ENCODE measurements at places on chromosomes 12 and 14.
A peak's percentile ranks its signal among the peaks of the same experiment; 100 is the strongest.

DNA sequence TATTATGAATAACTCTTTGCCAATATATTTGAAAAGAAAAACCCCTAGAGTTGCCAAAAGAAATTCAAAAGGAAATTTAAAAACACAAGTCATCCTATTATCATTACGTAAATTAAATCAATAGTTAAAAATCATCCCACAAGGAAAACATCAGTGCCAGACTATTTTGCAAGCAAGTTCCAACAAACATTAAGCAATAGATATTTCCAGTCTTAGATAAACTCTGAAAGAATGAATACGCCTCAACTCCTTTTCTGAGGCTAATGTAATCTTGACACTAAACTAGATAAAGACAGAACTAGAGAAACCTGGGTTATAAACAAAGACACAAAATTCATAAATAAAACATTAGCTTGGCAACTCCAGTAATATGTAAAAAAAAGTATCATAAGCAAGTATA is 245.9 kb downstream of the FOXN3 start:
- DNase-seq = no peak

GRCh38 chr12:90226211-90226610 is 517.6 kb upstream of the ATP2B1 start:
- DNase-seq = no peak

GRCh38 chr14:77498984-77499527 is 440 bp upstream of the ISM2 start:
- no peak for DNase-seq

GRCh38 chr14:98608071-98609060 is 663.6 kb downstream of the BCL11B start:
- no peak for DNase-seq

- DNase-seq = no peak
These were observed 3.6 kb upstream of the ELK3 start for GRCh38 chr12:96190413-96191108.

GRCh38 chr14:22427771-22428231 is 161.2 kb downstream of the DAD1 start:
- DNase-seq = no peak

DNA sequence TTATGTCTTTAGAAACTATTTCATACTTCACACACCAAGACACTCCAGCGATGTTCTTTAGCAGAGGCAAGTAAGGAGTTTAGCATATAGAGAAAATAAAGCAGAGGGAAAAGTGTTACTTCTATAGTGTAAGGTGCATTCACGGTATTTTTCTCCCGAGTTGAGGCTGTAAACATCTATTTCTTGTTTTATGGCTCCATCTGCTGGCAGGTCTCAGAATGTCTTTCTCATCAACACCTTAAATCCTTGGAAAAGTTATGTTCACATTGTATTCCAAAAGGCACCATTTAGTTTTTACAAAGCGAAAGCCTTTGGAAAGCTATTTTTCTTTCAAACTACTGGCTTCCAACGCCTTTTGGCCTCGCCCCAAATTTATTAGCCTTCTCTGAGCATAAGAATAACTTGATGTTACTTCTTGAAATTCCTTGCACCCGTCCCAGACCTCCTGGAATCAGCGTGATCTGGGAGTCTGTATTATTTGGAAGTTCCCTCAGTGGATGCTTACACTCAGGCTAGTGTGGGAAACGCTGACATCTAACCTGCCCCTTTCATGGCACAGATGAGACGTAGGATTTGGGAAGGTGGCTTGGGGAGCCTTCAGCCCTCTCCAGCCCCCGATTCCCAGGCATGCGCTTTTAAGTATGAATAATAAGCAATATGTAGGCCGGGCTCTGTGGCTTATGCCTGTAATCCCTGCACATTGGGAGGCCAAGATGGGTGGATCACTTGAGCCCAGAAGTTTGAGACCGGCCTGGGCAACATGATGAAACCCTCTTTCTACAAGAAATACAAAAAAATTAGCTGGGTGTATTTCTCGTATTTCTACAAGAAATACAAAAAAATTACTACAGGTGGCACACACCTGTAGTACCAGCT is 1.9 kb upstream of the PIWIL1 start:
- DNase-seq = peak; percentile 64

GRCh38 chr14:56487090-56487667 is 92.4 kb upstream of the TMEM260 start:
- DNase-seq = peak; percentile 2

- DNase-seq = no peak
These were observed 41.7 kb upstream of the OR5AU1 start for GRCh38 chr14:21197418-21198205.

DNA sequence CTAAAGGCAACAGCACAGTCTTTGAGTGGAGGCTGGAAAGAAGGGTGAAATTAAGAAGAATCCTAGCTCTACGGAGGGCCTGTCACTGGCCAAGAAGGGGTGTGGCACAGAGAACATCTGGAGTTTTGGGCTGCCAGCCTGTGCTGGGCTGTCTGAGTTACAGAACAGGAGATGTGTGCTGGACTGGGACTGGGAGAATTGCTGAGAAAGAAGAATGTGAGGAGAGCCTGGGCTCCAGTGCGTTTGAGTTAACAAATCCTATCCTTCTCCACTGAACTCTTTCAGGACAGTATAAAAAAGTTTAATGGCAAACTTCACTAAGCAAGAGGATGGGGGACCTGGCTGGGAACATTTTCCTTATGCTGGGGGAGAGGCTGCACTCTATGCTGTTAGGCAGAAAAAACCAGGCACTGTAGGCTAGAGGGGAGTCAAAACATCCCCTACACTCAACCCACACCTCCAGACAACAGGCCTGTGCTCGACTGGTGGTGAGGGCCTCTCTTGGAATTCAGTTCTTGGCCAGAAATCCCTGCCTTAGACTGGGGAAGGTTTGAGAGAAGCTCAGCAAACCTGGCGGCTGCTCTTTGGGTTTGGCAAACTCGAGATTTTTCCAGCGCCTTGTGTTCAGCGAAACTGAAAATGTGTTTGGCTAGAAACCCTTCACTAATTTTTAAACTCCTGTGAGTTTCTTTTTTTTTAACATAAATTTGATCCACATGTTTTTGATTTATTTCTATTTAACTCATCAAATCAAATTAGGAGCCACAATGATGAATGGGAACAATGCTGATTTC is 217.3 kb downstream of the MON2 start:
- DNase-seq = no peak

GRCh38 chr12:77001276-77001675 is 64.1 kb downstream of the E2F7 start:
- DNase-seq = no peak

DNA sequence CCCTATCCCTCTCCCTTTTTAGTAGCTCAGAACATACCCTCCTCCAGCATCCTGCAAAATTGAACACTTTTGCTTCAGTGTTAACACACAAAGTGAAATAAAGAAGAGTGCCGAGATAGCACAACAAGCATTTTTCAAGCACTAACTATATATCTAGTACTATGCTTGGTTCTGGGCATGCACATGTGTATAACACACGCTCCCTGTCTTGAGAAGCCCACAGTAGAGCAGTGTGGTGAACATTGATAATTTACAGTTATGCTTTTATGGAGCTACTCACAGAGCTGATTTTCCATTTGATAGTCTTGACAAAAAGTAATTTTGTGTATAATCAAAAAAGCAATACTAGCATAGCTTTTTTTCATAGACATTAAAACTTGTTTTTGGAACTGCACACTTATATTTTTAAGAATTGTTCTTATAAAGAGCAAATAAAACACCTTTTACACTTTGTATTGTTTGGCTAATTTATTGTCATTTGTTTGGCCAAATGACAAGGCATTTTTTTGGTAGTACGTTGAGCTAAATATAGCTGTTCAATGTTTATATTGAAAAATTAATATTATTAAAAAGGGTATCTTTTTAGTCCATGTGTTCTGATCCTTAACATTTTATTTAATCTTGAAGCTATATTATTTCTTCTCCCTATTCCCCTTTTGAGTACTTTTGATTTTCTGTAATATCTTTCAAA is 39.7 kb downstream of the LEMD3 start:
- no peak for DNase-seq

DNA sequence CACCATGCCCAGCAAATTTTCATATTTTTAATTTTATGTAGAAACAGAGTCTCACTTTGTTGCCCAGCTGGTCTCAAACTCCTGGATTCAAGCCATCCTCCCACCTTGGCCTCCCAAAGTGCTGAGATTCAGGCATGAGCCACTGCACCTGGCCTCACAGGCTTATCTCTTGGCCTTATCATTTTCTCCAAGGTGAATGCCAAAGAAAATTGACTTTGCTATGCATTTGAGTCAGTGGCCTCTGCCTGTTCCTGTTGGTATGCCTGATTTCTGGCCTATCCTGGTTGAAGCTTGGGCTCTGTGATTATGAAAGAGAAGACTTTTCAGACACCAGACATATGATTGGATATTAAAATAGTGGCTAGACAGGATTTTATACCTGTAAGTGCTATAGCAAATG is 34.2 kb downstream of the MANSC1 start:
- no peak for DNase-seq

DNA sequence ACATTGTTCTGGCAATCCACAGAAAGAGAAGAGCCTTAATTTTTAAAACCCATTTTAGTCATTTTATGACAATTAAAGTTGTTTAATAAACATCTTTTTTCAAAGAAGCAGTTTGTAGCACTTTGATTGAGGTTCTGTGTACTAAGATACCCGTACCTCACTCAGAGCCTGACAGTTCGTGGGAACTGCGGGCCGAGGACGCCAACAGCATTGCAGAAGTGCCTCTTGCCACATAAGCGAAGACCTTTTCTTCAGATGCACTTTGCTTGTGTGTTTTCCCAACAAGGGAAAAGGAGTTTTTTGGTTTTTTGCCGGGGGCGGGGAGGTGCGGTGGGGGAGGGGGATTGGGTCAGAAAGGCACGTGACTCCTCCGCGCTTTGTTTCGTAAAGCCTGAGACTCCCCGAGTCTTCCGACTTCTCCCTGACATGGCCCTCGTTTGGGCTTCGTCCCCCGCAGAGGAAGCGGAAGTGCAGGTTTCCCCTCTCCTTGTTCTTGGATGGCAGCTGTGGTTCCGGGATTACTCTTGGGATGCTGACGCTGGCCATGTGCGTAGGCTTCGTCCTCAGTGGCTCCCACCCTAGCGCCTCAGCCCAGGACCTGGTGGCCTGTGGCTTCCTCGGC is 70.8 kb downstream of the WDR20 start:
- no peak for DNase-seq

GRCh38 chr12:132043216-132043615 is 93.5 kb downstream of the EP400 start:
- DNase-seq = no peak

- DNase-seq = no peak
These were observed 74.7 kb downstream of the DBX2 start for GRCh38 chr12:44976246-44976645.

GRCh38 chr14:101560534-101561113 is 671 bp upstream of the DIO3 start:
- DNase-seq = no peak

- no peak for DNase-seq
These were observed 8.6 kb upstream of the EPS8 start for GRCh38 chr12:15797818-15798217.

GRCh38 chr12:127857661-127858060 is 409.3 kb upstream of the TMEM132C start:
- DNase-seq = no peak

DNA sequence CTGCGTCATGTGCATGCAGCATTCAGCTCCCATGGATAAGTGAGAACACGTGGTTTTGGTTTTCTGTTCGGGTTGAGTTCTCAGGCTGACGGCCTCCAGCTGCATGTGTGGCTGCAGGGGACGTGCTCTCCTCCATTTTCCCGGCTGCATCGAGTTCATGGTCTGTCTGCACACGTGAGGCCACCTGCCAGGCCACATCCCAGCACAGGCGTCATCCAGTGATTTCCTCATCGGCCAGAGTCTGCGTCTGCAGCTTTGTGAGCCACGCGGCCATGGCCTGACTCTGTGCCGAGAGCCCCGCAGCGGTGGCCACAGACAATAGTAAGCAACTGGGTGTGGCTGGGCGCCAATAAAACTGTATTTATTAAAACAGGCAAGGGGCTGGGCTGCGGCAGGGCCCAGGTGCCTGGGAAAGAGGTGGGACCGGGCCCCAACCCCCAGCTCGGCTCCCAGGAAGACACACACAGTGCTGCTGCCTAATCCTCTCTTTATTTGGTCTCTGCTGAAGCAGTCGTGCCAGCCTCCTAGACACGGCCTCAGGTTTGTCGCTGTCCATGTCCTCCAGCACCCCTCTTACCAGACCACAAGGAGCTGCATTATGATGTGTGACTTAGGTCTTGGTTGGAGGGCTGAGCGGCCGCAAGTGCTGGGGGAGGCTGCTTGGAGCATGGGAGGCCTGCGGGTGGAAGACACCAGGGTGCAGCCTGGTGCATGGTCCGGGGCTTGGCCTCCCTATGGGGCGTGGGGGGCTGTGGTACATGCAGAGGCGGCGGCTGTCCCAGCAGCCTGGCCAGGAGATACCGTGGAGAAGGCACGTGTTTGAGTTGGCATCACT is 52.0 kb downstream of the NOC4L start:
- no peak for DNase-seq

- DNase-seq = no peak
These were observed 144.9 kb downstream of the SRGAP1 start for GRCh38 chr12:63989301-63989845.

DNA sequence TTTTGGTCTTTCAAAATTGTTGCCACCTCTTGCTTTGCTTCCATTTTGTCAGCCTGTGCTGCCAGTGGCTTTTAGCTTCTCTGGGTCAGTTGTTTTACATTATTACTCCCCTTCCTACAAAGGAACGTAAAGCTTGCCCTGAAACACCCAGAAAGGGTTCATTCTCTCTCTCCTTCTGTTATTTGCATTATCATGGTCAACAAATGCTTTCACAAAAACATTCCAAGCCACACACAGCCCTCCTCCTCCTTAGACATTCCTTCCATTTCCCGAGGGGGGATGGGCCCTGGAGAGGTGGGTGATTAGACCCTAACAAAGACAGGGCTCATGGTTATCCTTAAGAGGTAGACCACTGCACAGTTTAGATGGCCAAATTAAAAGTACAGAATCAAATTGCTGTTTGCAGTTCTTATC is 60.4 kb upstream of the SINHCAF start:
- DNase-seq = no peak

All from NCI-H2081 (cell line).